ENCODE measurements at places on chromosomes 6 and 20.

DNA sequence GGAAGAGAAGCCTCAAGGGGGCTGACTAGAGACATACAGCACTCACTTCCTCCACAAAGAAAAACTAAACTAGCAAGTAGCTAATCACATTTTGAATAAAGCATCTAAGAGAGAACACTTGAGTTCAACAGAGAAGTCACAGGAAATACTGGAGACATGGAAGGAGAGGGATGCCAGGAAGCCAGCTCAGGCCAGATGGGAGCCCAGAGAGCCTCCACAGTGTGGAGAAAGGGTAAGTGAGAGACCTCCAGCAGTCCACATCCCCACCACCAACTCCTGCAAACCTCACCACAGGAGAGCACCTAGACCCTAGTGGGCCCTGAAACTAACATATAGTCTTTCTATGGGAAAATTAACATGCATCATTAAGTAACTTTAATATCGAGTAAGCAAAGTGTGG, 79.2 kb downstream of the EPM2A start:
- no peak for DNase-seq

DNA sequence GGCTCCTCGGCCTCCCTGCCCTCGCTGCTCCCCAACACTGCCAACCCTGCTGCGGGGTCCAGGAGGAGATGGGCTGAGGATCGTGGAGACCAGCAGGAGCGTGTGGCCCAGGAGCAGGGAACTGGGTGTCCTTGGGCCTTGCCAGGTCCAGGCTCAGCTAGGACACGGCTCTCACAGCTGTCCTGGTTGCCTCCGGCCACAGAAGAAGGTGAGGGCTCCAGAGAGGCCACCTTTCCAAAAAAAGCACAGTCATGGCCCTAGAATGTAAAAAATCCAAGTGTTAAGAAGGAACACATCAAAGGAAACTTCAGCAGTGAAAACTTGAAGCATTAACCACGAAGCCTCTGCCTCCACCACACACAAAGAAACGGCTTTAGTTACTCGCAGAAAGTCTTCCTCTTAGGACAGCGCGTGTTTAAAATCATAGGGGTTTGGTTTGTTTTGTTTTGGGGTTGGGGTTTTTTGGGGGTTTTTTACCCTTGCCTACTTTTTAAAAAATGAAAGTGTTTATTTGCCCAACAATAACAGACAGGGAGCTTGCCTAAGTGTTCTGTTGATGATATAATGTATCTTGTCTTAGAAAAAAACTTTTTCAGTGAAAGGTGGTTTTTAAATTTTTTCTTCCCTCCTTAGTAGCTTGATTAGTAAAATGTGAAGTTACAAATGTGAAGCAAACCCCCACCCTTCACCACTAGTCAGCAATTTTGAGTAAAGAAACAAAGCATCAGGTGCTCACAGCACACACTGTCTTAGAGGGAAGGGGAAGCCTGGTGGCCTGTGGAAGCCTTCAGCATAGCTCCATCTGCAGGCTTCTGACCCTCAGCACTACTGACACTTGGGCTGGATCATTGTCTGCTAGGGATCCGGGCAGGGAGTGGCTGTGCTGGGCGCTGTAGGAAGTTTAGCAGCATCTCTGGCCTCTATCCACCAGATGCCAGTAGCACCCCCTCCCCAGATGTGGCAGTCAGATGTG, 60.0 kb downstream of the PTPN1 start:
- DNase-seq = peak; percentile 52

DNA sequence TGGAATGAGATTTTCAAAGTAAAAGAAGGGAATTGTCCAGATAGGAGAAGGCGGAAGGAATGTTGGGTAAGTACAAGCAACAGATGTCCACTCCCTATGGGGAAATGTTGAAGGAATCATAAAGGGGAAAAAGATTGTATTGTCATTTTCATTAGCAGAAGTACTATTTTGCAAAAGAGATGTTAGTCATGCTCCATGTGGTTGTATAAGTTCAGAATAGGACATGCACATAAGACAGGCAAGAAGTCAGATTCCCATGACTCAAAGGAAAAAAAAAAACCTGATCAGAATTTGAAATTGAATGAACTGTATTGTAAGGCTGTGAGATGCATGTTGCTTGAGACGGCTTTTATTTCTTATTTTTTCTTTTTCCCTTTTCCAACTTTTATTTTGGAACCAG, 36.8 kb downstream of the GRM1 start:
- DNase-seq = no peak

DNA sequence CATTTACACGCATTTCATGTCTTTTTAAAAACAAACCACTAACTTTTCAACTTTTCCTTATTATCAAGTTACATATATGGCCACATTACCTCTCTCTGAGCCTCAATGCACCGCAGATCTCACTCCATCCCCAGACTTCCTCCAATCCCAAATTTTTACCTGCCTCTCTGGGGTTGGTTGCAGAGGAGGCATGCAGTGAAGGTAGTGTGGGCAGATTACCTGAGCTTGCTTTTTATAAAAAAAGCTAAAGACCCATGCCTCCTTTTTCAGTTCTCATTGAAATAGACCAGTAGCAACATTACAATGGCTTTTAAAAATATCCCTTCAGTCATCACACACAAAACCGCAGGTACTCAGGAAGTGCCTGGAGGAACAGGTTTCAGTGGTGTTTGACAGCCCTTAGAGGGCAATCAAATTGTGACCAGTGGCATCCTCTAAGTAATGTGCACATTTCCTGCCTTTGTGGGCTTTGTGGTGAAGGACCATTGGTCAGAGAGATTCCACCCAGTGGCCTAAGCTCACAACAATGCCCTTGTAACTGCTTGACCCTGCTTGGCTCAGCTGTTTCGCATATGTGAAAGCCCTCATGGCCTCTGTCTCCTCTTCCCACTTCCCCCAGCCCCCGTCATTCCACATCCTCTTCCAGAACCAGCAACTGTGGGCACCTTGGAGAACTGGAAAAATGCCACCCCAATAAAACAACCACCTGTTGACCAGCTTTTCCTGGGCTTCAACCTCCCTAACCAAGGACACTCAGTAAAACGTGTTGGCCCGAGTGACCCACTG, 30.2 kb upstream of the IL17A start:
- DNase-seq = no peak

- DNase-seq = peak; percentile 73
Observed at GRCh38 chr20:62523473-62524203, 47.8 kb upstream of the GATA5 start.

DNA sequence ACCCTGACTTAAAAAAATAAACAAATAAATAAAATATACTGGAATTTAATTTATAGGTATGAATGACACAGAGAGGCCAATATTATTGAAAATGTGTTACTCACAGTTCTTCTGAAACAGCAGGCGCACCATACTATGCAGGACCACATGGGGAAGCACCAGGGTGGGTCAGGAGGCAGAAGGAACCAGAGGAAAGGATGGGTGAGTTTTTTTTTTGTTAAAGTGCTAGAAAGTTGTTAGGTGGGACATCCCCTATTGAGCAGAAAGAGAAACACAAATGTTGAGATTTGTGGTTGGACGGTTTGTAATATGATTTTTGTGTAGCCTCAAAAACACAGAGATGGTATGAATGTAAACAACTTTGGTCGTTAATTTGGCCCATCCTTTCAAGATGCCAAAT, 26.0 kb downstream of the PTPRA start:
- no peak for DNase-seq

- no peak for DNase-seq
Observed at GRCh38 chr6:137286916-137287315, 67.7 kb upstream of the IFNGR1 start.

All from naive thymus-derived CD8-positive, alpha-beta T cell (primary cell).